ENCODE measurements at places on chromosomes 5 and 9.

- no peak for DNase-seq
Measured at GRCh38 chr5:165015547-165015946, 1510.1 kb downstream of the MAT2B start.

DNA sequence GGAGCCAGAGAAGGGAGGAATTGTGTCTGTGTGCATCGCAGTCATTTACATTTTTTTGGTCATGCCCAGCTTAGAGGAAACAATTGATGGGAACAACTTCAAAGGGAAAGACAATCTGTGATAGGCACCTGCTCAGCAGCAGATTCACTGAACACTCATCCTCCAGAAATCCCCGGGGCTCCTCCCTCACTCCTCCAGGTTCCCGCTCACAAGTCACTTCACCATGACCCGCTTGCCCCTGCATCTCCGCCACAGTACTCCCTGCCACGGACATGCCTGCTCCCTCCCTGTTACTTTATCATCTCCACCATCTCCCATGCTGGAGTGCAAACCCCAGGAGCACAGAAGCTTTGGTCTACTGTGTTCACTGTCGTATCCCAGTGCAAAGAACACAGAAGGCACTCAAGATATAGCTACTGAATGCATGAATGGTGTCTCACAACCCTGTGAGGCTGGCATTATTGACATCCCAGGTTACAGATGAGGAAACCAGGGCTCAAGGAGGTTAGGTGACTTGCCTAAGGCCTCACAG lies 16.2 kb downstream of the LHX6 start:
- DNase-seq: no peak

- no peak for DNase-seq
Measured at GRCh38 chr5:17229313-17229712, 11.9 kb downstream of the BASP1 start.

DNA sequence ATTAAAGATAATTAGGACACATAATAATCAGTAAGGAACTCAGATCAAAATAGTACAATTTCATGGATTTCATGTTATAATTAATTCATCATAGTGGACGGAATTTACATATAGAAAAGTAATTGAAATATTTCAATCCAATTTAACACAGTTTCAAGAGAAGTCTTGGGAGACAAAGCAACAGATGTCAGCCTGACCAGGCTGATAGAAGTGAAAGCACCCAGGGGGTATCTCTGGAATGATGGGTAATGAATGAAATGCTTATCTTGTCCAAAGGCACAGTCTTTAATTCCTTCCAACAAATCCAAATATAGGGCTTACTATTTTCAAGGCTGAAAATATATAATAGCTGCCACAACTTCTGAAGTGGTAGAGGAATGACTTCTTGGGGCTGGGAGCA lies 629.3 kb upstream of the RGMB start:
- no peak for DNase-seq

Data from HS-5 (cell line).